ENCODE measurements at places on chromosomes 7 and 10. TPM values are rescaled to one million over a fixed set of nuclear protein-coding genes. Genes with fewer than 3 reads are reported as not detected.

DNA sequence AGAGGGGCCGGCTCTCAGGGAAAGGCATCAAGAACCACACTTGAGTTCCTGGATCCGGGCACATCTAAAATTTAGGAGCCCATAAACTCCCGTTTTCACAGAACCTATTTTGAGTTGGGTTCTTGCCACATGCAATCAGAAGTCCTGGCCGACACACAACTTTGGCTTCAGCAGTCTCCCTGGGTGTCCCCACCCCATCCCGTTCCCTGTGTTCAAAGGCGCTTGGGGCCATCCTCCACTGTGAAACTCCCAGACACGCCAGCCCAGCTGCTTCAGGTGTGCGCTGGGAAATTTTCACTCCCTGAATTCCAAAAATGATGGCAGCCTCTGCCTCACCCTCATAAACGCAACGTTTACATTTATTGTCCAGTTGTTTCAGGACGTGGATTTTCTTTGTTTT lies 8.4 kb upstream of the ZFAND2A start:
- no peak for DNase-seq

DNA sequence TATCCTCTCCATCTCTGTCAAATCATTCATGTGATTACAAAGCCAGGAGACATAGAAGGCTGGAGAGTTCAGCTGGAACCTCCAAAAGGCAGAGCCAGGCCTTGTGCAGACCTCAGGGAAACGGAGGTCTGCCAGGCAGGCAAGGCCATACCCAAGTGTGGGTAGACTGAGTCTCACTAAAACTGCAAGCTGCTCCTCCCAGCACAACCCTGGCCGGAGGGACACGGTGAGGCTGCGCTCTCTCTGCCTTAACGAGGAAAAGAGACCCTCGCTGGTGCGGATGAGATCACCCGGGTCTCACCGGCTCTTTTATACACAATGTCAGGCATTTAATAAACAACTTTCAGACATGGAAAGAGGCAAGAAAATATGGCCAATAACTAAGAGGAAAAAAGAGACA lies 66.1 kb upstream of the INPP5A start:
- DNase-seq: no peak

Gene SORBS1
- 31.4 TPM for total RNA-seq

Gene RNF32
- 2.6 TPM for total RNA-seq

Gene SPDYE5
- total RNA-seq: not detected

GRCh38 chr7:141158561-141158960 lies 84.7 kb downstream of the TMEM178B start:
- DNase-seq: no peak

Gene SMKR1
- not detected for total RNA-seq

Data from type B pancreatic cell (in vitro differentiated cells).